ENCODE measurements at places on chromosomes 7 and 10.

DNA sequence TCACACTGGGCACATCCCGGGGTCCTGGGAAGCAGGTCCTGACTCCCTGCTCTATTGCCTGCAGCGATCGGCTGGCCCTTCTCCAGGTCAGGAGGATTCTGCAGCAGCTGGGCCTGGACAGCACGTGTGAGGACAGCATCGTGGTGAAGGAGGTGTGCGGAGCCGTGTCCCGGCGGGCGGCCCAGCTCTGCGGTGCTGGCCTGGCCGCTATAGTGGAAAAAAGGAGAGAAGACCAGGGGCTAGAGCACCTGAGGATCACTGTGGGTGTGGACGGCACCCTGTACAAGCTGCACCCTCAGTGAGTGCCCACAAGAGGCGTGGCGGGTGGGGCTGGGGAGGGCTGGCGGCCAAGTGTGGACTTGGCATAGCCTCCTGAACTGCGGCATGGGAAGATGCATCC, 12.8 kb upstream of the HK1 start:
- DNase-seq = no peak

- DNase-seq = no peak
These were observed 435.0 kb upstream of the CNTNAP2 start for GRCh38 chr7:145681646-145682045.

DNA sequence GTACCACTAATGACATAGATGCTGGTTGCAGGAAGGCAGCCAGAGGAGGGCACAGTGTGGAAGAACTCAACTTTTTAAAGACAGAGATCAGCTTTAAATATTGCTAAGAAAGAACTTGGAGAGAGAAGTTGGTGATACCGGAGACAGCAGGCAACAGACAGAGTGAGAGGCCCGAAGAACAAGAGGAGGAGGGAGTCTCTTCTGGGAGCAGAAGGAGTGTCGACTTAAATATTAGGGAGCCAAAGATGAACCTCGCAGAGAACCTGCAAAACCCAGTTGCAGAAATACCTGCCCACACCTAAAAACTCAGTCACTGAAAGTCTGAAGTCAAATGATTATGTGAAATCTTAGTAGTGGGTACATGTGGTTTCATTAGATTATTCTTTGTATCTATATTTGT, 3.4 kb upstream of the WDR86 start:
- no peak for DNase-seq

GRCh38 chr7:6536262-6537260, 14.7 kb downstream of the GRID2IP start:
- DNase-seq = peak; percentile 60

DNA sequence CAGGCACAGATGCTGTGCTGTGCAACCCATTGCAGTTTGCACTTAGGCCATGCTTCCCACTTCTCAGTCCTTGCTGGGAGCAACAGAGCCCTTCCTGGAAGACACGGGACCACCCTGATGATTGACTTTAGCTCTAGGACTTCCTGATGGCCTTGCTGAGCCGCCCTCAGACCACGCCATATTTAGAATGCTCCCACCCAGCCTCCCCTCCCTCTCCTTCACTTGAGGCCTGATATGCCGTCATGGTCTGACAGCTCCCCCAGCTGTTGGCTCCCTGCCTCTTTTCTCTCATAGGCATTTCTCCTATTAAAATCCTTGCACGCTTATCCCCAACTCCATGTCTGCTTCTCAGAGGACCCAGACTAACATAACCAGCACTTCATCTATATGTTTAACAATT, 29.4 kb upstream of the GATAD1 start:
- DNase-seq = no peak

DNA sequence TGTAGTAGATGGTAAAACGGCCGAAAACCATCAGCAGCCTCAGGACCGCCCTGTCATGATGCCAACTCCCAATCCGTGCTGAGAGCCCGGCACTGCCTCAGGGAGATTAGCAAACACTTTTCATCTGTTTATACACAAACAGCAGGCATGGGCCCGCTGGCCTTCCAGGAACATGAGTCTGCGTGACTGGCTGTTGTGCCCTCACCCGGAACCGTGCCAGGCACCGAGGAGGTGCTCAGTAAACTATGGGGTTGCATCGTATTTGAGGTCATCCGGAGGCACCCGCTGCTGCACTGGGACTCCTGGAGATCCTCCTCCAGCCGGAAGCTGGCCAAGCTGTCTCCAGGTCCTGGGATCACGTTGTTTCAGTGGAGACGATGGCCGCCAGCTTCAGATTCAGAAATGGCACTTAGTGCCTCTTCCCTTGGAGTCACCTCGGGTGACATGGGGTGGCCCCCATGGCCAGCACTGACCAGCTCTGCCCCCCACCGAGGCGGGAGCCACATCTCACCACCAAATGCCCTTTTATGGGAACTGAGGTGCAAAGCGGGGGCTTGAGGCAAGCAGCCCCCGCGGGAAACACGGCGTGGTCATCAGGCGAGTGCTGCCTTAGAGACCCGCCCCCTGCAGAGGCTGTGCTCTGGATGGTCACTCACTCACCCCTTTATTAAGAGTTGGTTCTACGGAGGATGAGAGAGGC, 585.9 kb downstream of the PTPRN2 start:
- peak; percentile 80 for DNase-seq

- DNase-seq = no peak
These were observed 11.7 kb upstream of the EDRF1 start for GRCh38 chr10:125707541-125708468.

DNA sequence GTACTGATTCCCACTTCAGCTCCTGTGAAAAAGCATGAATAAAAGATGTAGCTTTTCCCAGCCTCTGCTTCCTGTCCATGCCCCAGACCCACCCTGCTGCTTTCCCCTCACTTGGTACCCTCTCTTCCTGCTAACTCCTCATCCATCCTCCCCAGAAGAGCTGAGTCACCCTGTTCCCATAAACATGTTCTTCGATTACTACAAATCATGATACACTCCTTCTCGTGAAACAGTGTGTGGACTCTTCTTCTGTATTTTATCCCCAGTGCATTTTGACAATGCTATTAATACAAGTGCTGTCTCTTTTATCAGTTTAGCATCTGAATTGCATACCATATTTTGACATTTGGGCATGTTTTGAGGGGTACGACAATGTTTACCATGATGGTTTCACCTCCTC, 45.8 kb upstream of the SORBS1 start:
- DNase-seq = no peak

DNA sequence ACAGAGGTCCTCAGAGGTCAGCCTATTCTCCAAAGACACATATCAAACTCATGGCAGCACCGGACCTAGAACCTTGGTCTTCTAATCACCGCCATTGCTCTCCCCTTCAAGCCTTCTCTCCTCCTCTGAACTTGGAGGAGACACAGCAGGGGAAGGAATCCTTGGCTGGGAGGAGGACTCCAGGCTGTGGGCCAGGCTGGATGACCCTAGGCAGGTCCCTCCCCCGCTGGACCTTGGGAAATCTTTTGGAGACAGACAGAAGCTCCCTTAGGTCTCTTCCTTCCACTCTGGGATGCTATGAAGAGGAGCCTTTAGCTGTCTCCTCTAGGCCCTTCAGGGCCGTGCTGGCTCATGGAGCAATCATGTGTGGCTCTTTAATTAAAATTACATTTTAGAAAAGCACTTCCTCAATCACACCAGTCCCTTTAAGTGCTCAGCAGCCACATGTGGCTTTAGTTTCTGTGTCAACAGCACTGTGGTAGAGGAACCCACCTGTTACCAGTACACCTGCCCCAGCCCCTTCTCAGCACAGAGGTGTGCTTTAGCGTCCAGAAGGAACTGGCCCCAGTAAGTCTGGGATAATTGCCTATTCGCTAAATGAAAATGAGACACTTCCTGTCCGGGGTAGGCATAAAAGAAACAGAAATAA, 238.2 kb downstream of the CELF2 start:
- DNase-seq = no peak

DNA sequence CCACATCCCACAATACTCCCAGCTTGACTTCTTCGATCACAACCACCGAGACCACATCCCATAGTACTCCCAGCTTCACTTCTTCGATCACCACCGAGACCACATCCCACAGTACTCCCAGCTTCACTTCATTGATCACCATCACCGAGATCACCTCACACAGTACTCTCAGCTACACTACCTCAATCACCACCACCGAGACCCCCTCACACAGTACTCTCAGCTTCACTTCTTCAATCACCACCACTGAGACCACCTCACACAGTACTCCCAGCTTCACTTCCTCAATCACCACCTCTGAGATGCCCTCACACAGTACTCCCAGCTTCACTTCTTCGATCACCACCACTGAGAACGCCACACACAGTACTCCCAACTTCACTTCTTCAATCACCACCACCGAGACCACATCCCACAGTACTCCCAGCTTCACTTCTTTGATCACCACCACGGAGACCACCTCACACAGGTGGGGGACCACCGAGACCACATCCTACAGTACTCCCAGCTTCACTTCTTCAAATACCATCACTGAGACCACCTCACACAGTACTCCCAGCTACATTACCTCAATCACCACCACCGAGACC, 8.6 kb downstream of the MUC3A start:
- DNase-seq = no peak

Data from NCI-H524 (cell line).